ENCODE measurements at places on chromosomes 12 and 14.

GRCh38 chr14:100004392-100004791, 60.8 kb upstream of the EVL start:
- no peak for DNase-seq

DNA sequence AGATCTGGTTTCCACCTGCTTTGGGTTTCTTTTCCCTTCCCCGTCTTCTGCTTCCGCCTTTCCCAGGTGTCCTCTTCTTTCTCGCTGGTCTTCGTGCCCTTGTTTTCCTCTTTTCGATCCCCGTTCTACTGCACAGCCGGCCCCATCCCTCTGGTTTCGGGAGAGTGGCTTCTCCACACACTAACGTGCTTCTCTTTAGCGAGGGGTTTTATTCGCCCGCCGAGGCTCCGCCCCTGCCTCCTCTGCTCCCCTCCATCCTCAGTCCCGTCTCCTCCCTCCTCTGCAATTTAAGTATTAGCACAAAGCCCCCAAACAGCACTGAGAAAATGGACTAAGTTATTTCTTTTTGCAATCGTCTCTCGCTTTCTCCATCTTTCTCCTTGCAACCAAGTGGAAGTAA, at the start of gene SLC7A8:
SLC7A8 (minus strand) TSS at position 182 of the 400 bp plus-strand sequence. CDS start 746 bp downstream, outside the sequence.
- DNase-seq = no peak

DNA sequence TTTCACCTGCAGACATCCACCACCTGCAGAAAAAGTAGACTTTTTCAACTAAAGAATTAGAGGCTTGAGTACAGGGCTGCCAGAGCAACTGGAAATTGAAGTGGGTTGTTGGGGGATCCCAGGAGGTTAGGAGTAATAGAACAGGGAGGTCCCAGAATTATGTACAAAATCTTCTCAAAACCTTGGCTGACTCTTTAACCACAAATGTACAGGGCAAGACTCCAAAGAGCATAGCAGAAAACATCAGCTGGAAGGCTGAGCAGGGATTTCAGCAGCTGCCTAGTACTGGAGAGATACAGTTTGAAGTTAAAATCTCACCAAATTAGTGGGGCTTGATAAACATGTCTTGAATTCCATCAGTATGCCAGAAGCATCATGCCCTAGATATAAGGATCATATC, 191.6 kb downstream of the CRADD start:
- no peak for DNase-seq

- DNase-seq = no peak
Measured at GRCh38 chr12:26153421-26154154, 28.8 kb upstream of the BHLHE41 start.

- DNase-seq = no peak
Measured at GRCh38 chr12:124273630-124274029, 21.3 kb upstream of the RFLNA start.

DNA sequence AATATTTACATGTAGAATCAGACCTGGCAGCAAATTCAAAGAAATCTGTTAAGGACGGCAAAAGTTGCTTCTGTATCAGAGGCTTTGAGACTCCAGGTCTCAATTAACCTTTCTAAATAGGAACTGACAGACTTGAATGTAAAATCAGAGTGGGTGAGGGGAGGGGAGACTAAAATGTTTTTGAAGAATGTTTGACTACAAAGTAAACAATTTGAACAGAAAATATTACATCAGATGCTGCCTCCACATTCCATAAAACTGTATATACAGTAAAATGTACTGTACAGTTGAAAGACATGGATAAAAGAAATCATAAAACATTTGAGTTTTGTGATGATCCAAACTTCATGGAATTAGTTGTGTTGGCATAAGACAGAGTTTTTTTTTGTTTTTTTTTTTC, 49.5 kb upstream of the POC1B start:
- no peak for DNase-seq

DNA sequence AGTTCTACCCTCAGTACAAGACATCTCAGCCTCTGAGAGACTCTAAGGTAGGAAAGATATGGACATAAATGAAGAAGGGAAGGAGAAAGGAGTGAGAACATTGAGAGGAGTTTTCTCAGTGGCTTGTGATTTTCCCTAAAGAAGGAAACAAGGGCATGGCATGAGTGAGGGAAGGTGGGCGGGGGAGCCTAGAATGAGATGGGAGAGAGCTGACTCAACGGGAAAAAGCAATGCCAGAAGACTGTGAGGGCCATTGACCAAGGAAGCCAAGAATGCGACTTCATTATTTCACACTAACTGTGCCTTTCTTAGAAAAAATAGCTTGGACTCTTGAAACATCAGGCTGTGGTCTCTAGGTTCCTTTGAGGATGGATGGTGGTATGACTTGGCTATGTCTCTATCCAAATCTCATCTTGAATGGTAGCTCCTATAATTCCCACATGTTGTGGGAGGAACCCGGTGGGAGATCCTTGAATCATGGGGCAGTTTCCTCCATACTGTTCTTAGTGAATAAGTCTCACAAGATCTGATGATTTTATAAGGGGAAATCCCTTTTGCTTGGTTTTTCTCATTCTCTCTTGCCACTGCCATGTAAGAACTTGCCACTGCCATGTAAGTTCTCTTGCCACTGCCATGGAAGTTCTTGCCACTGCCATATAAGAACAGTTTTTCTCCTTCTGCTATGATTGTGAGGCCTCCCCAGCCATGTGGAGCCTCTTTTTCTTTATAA, 279.6 kb downstream of the NUAK1 start:
- no peak for DNase-seq

- DNase-seq = no peak
Measured at GRCh38 chr12:58184212-58184611, 242.8 kb downstream of the ATP23 start.

- DNase-seq = no peak
Measured at GRCh38 chr12:95439461-95440230, 34.3 kb upstream of the METAP2 start.

DNA sequence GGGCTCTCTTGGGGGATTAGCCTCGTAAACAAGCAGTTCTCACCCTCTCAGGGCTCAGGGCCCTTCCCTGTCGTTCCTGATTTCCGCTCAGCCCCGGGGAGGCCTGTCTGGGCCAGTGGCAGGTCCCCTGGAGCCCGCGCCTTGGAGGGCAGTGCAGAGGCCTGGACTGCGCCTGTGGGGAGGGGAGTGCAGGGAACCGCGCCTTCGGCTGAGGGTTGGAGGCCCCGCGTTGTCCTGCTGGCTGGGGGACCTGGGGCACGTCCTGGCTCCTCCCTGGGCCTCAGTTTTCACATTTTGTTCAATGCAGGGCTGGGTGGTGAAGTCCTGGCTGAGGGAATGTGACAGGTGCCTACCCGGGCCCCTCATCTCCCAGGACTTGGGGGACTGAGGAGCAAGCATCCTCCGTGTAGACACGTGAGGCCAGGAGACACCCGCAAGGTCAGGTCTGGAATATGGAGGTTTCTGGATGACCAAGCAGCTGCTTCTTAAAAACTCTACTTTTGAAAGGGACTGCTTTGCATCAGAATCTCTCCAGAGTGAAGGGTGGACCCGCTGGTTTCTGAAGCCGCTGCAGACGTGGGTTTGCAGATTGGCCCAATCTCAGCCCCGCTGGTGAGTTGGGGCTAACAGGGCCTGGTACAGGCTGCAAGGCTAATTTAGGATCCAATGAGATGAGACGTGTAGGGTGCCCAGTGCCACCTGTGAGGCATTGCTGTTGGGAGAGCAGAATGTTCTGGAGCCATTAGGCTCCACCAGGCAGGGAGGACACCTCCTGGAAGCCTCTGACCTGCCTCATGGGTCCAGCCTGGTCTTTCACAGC, 80.2 kb downstream of the KIF26A start:
- DNase-seq = no peak

DNA sequence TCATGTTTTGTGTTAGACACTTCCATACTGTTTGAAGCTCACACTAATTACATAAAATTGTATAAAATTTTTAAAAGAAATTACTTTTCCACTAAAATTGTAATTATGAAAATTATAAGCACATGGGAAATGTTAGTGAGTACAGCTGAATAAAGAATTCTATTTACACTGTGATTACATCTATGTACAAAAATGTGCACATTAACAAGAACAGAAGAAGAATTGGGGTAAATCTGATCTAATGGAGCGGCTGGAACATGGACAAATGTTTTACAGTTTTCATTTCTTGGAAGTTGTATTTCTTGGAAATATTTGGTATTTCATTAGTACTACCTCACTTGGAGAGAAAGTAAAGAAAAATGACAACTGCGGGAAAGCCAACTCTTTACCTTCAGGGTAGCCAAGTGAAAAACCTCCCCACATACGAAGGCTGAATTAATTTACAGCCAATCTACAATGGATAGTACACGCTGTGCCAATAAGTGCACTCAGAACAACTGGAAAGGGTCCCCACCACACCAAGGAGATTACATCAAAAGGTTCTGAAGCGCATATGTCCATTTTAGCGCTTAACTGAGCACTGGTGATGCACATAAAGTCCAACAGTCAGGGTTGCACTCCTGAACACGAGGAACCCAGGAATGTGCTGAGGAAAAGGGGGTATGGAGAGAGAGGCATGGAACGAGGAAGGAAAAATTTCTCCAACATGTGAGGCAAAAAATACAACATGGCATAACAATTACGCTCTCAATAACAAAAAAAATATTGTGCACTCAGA, 17.5 kb downstream of the MED13L start:
- no peak for DNase-seq

Measured in activated T-helper 1 cell treated with anti-CD3 and anti-CD28 coated beads, Interleukin-2, amount 50 U/mL, for 16 hours (primary cell).